ENCODE measurements at places on chromosomes 16 and 17. TPM values are rescaled to one million over a fixed set of nuclear protein-coding genes. Genes with fewer than 3 reads are reported as not detected.

CMTM4 gene
- total RNA-seq, result 27.3 TPM

ARHGAP23 gene
- total RNA-seq, result 37.9 TPM

NT5M gene
- total RNA-seq, result 4.4 TPM

DNA sequence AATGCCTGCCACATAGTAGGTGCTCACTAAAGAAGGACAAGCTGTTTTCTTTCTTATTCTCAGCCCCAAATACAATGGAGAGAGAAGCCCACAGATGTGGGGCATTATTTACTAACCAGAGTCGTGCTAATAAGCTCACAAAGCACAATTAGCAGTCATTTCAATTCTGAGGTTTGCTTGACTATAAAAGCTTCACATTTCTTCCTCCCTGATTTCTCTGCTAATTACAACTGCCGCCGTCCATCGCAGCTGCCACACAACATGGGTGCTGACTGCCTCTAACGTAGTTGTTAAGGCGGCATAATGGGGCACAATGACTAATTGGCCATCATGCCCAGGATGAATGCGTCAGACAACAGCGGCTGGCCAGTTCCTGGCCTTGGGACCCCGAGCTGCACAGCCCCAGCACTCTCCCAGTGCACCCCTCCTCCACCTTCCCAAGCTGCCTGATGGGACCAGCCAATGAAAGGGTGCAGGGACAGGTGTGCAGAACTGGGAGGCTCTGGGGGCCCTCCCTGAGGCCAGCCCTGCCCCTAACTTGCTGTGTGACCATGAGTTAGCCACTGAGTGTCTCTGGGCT, 109.2 kb downstream of the CCT6B start:
- H3K27me3 ChIP-seq, result peaks cover 25% of the 10 kb centered on the region
- DNase-seq, result no peak
- H3K27ac ChIP-seq, result no peak overlapping the region
- no peaks in the 10 kb centered on the region for H3K36me3 ChIP-seq

DNA sequence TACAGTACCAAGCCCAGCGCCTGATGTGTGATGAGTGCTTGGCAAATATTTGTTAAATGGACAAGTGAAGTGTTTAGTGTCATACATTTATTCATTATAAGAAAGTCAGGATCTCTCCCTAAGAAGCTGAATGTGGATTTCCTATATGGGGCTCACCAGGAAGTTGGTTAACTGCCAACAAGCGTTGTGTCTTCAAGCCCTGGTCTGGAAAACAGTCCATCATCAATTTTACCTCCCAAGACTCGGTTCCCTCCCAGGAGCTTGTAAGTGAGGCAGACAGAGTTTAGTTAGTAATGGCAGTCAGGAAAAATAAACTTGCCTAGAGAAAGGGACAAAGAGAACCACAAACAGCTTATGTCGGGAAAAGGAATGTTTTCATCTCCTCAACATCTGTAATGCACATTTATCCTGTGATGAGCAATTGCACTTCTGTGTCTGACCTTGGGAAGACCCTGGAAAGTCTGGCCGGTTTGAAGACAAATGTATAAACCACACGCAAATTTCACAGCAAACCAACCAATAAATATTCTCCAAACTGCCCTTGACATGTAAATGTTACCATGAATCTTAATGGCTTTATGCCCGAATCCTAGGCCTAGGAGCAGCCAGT, 28.3 kb downstream of the C16orf95 start:
- no peak overlapping the region for H3K27ac ChIP-seq
- no peaks in the 10 kb centered on the region for H3K36me3 ChIP-seq

DNA sequence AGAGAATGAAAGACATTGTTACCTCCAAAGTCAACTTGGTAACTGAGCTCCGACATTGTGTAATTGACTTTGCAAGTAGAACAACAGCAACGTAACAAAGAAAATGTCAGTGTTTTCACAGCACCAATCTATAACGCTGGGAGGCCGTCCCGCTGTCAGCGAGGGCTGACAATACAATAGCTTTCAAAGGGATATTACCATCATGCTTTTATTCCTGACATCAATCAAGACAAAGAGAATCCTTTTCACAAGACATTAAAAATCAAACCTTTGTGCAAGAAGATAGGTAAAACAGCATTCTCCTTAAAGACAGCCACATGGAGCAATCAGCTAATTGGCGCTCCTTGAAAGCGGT, 6.2 kb downstream of the ZNF423 start:
- no peak overlapping the region for H3K27ac ChIP-seq
- peaks cover 7% of the 10 kb centered on the region for H3K4me1 ChIP-seq
- H3K36me3 ChIP-seq, result no peaks in the 10 kb centered on the region

DNA sequence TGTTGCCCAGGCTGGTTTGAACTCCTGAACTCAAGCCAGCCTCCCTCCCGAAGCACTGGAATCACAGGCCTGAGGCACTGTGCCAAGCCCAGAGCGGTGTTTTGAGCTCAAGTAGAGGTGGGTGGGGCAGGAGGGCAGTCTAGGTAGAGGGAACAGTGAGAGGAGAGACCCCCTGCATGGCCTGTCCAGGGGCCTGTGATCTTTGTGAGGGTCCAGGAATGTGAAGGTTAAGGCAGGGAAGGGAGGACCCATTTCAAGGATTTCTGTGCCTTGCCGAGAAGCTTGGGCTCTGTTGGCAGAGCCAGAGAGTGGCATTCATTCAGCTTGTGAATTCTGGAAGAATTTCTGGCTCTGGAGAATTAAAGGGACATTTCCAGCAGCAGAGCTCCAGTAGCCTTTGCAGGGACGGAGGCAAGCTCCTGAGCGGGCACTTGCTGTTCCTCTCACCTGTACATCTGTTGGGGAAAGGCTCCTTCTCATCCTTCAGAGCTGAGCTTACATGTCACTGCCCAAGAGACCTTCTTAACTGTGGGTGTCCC, 2.7 kb downstream of the WWOX start:
- DNase-seq, result no peak
- no peak overlapping the region for H3K4me3 ChIP-seq
- H3K27ac ChIP-seq, result no peak overlapping the region
- no peaks in the 10 kb centered on the region for H3K36me3 ChIP-seq

GRCh38 chr17:56482229-56482628, 111.3 kb upstream of the NOG start:
- H3K36me3 ChIP-seq, result no peaks in the 10 kb centered on the region
- H3K4me1 ChIP-seq, result no peaks in the 10 kb centered on the region
- no peaks in the 10 kb centered on the region for H3K27me3 ChIP-seq
- no peak overlapping the region for H3K27ac ChIP-seq

DNA sequence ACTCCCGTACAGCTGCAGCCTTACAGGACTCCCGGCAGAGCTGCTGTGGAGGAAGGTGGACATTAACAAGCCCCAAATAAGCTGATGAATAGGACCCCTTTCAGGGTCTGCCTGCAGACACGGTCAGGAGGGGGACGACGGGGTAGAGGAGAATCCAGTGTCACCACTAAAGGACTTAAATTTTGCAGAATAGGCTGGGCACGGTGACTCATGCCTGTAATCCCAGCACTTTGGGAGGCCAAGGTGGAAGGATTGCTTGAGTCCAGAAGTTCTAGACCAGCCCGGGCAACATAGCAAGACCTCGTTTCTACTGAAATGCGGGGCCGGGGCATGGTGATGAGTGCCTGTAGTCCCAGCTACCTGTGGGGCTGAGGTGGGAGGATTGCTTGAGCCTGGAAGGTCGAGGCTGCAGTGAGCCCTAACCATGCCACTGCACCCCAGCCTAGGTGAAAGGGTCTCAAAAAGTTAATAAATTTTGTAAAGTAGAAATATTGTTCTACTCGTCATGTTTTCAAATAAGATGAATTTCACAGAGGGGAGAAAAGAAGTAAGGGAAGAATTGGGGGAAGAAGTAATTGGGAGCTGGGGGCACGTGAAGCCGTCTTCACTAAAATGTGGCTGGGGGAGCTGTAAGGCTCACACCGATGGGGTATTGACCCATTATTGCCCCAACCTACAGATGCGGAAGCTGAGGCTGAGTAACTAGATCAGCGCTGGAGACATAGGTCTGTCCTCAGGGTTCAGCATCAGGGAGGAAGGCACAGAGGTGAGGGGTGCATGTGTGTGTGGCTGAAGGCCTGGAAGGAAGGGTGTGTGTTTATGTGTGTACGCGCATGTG, 4.7 kb downstream of the LITAFD start:
- peaks cover 17% of the 10 kb centered on the region for H3K36me3 ChIP-seq
- no peak overlapping the region for H3K4me3 ChIP-seq
- H3K27ac ChIP-seq, result no peak overlapping the region
- peaks cover 44% of the 10 kb centered on the region for H3K4me1 ChIP-seq
- H3K27me3 ChIP-seq, result no peaks in the 10 kb centered on the region

DNA sequence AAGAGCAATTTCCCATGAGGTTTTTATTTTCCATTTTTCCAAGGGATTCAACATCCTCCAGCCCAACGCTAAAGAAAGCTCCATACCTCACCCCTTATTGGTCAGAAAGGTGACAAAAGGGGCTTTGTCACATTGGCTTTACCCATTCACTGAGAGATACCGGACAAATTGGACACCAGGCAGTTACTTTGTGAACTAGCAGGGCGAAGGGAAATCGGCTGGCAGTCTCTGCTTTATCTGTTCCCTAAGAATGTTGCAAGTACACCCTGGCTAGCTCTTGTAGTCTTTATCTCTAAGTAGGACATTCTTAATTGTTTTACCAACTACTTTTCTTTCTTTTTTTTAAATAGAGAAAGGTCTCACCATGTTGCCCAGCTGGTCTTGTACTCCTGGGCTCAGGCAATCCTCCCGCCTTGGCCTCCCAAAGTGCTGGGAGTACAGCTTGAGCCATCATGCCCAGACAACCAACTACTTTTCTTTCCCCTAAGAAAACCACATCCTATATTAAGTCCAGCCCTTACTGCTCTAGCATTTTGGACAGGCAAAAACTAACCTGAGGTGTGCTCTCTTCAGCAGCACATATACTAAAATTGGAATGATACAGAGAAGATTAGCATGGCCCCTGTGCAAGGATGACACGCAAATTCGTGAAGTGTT, 16.8 kb downstream of the PRPSAP1 start:
- H3K4me3 ChIP-seq, result no peak overlapping the region
- peak overlapping the region; percentile 57 for H3K27ac ChIP-seq
- peaks cover 14% of the 10 kb centered on the region for H3K4me1 ChIP-seq

DNA sequence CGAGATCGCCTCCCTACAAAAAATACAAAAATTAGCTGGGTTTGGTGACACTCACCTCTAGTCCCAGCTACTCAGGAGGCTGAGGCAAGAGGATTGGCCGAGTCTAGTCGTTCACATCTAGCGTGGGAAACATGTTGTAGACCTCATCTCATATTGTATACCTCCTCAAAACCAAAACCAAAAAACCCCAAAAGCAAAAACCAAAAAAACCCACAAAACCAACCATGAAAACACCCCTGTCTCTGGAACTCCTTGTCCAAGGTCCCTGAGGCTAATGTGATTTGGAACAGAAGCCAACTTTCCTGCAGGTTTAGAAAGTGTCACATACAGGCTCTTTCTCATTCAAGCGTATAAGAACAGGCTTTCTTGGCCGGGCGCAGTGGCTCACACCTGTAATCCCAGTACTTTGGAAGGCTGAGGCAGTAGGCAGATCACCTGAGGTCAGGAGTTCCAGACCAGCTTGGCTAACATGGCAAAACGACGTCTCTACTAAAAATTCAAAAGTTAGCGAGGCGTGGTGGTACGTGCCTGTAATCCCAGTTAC, 29.0 kb downstream of the RAB11FIP3 start:
- H3K27me3 ChIP-seq, result no peaks in the 10 kb centered on the region
- H3K4me3 ChIP-seq, result no peak overlapping the region
- DNase-seq, result no peak
- no peak overlapping the region for H3K27ac ChIP-seq
- peaks cover 13% of the 10 kb centered on the region for H3K4me1 ChIP-seq

DNA sequence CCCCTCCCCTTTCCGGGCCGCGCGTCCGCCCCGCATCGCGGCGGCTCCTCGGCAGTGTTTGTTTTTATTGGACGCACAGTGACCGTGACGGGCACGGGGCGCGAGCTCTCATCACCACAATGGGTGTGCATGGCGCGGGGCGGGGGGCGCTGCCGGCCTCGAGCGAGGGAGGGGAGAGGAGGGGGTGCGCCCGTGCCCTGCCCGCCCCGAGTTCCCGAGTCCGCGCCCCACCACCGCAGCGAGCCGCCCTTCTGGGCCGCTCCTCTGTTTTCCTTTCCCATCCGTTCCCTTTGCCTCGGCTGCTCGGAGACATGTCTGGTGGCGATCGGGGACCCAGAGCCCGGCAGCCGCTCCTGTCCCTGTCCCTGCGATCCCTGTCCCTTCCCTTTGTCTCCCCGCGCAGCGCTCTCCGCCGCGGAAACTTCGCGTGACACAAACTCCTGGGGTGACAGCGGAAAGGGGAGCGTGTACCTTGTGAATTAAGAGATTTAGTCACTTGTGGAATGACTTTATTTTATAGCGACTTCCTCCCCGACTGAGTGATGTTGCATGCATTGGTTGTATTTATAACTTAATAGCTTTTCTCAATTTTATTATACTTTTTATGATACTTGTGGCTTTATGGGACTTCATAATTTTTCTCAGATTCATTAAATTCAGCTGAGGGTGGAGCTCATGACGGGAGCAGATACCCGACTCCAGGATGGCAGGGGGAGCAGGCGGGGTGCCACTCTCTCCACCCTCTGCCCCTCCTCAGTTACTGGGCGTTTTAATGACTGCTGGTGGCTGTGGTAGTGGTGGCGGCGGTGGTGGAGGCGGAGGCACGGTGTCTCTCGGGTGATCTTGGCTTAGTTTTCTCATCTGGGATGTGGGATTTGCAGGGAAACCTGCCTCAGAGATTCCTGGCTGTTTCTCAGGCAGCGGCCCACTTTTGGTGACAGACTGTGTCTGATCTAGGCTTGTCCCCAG, 40.8 kb downstream of the MRM1 start:
- no peaks in the 10 kb centered on the region for H3K36me3 ChIP-seq
- H3K27me3 ChIP-seq, result peaks cover 29% of the 10 kb centered on the region
- no peak overlapping the region for H3K27ac ChIP-seq

GRCh38 chr17:8079291-8080207, 8.0 kb downstream of the ALOX12B start:
- H3K4me3 ChIP-seq, result peak overlapping the region; percentile 37
- peak; percentile 49 for DNase-seq
- H3K27me3 ChIP-seq, result no peaks in the 10 kb centered on the region
- no peaks in the 10 kb centered on the region for H3K4me1 ChIP-seq

All from SJCRH30 (cell line).